T-helper 1 cell (primary cell): ENCODE measurements at places on chromosomes 5 and 9.

DNA sequence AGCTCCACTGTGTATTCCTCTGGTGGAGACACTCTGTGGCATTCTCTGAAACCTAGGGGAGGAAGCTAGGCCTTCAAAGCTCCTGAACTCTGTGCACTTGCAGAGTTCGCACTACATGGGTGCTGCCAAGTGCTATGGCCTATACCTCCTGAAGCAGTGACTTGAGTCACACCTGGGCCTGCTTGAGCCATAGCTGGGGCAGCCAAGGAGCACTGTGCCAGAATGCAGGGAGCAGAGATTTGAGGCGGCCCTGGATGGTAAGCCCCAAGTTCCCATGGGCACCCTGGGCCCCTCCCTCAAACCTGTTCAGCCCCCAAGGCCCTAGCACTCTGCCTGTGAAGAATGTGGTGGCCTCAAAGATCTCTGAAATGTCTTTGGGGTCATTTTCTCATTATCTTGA, 212.9 kb downstream of the SPATA31A6 start:
- no peak for DNase-seq

DNA sequence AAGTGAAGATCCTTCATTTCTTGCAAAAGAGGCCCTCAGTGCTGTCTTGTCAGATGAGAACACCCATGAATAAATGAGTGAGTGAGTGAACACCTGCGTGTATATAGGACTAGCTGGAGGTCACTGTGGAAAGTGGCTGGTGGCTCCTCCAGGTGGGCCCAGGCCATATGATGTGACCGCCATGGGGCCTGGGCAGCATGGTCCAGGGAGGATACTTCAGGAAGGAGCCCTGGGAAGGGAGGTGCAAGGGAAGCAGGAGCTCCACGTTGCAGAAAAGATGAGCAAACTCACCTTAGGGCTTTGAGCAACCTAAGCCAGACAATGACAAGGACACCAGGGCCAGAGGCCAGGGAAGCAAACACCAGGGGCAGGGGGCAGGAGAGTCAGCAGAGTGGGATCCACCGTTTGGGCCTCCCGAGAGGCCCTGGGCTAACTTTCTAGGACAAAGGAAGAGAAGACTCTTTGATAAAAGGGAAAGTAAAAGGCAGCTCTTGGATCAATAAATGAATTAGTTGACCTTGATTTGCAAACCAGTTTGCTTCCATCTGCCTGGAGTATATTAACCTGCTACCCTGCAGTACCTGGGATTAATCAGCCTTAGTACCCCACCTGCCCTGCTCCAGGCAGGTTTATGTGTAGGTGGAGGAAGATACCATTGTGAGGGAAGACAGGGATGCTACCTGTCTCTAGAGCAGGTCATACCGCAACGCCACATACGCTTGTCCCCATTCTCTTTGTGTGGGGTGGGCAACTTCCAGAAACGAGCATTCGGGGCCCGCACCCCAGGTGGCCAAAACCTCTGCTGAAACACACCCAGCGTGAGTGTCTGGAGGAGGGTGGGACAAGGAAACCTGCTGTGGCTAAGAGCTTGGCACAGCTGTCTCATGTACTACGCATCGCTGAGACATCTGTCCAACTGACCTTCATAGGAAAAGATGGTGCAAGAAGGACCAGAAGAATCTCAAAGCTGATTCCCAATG, 51.4 kb upstream of the OLFM1 start:
- no peak for DNase-seq

GRCh38 chr9:137380606-137381005, 42.4 kb downstream of the EXD3 start:
- DNase-seq: no peak

GRCh38 chr5:67669916-67670315, 473.3 kb upstream of the CD180 start:
- no peak for DNase-seq

DNA sequence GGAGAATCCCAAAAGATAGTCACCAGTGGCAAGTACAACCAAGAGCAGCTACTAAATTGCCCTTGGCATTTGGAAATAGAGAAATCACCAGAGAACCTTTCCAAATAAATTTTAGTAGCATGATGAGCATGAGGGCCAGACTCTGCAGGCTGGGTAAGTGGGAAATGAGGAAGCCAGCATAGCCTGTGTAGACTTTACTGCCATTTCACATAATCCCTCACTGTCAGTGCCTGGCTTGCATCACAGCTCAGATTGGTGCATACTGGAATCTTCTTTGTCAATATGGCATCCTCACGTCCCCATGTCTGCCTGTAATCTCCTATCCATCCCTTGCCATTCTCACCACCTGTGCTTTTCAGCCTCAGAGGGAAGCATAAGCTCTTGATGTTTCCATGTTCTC, 14.5 kb downstream of the GRAMD2B start:
- DNase-seq: no peak

DNA sequence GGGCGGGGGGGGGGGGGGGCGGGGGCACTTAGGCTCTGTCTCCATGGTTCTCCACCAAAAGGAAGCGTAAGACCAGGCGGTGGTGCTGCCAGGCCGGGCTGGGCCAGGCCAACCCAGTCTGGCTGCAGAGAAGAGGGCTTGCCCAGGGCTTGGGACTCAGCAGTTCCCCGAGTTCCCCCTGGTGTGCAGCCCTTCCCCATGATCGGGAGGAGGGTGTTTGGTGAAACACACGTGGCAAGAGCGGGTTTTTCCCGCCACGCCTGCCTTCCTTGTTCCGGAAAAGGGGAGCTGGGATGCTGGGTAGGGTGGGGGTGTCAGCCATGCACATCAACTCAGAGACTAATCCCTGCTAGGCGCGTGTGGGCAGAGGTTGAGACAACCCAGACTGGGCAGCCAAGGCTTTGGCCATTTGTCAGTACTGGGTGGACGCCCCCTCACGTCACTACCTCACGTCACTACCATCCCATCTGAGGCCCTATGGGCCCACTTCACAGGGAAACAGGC, 32.9 kb downstream of the PRRX2 start:
- no peak for DNase-seq

DNA sequence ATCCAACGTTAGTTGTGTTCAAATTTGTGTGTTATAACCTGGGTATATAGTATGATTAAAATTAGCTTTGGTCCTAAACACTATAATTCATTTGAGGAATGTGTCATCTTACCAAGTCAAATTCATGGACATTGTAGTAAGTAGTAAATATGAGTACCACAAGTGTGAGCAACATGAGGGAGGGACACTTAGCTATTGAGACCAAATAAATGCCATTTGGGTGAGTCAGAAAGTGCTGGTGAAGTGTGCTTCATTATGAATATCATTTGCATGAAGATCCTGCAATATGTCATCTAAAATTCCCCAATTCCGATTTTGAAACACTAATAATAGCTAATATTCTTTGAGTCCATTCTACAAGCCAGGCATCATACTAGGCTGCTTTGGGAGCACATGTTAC, 336.7 kb upstream of the KIF2A start:
- no peak for DNase-seq

GRCh38 chr5:16737620-16738364, 121.0 kb upstream of the RETREG1 start:
- DNase-seq: no peak

GRCh38 chr5:111227801-111228200, 3.6 kb downstream of the CAMK4 start:
- DNase-seq: no peak

DNA sequence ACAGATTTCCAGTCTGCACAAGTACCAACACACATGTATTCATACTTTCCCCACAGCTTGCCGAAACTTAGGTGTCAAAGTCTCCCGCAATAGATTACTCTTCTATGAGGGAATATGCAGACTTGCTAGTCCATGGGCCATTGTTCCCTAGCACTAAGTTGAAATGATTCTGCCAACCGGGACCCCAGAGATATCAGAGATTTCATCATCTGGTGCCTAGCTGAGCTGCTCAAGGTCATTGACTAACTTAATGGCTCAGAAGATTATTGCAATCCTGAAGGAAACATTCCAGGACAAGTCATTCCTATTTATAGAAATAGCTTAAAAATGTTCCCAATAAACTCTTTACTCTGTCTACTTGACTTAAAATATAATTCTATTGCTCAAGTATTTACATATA, 202.6 kb downstream of the PIK3R1 start:
- no peak for DNase-seq

GRCh38 chr9:126953041-126953809, 38.6 kb downstream of the RALGPS1 start:
- no peak for DNase-seq

DNA sequence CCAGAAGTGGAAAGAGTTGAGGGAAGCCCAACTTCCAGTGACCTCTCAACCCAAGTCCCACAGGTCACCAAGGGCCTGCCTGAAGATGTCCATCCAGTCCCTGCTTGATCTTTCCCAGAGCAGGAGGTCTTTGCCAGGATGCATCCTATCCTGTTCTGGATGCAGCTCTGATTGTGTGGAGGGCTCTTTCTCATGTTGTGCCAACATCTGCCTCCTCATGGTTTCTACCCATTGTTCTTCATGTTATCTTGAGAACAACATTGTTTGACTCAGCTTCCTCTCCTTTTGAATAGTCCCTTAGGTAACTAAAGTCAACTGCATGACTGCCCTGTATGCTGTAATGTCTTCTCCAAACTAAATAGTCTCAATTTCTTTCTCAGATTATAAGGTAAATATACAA, 169.3 kb downstream of the CCDC192 start:
- DNase-seq: no peak

DNA sequence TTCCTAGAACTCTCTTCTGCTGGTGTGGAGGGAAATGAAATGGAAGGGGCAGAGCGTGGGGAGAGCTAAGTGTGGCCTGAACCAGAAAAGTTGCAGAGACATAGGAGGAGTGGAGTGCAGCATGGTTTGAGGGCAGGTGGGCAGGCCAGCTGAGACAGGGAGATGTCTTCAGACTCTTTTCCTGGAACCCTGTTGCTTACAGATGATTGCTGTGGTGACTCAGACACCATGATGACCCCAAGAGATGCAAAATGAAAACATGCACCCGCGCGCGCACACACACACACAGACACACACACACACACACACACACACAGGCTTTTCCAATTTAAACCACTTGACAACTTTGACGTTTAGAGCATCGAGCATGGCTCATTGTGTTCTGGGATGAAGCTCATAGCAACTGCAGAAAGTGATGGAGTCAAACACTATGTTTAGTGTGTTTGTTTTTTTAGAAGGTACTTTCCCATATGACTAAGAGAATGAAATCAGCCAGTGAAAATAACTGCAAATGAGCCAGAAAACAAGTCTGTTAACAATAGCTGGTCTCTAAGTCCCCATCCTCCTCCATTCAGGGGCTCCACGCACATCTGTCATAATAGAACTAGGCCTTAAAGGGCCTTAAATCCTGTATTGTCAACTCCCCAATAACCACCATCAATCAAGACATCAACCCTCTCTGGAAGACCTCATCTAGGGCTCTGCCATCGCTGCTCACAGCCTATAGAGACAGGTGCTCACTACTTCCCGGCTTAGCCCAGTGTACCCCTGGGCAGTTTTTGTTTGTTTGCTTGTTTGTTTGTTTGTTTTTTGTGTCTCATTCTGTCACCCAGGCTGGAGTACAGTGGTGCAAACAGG, 9.6 kb downstream of the TMOD1 start:
- DNase-seq: no peak

GRCh38 chr5:23496576-23496975, 10.8 kb upstream of the PRDM9 start:
- no peak for DNase-seq
